Activated naive CD8-positive, alpha-beta T cell treated with anti-CD3 and anti-CD28 coated beads, Interleukin-2, amount 10 ng/mL, durations not matched to agents 7 days and 5 days (primary cell): ENCODE measurements at places on chromosomes 5 and 9. TPM values are rescaled to one million over a fixed set of nuclear protein-coding genes. Genes with fewer than 3 reads are reported as not detected.

- H3K36me3 ChIP-seq: peaks cover 17% of the 10 kb centered on the region
- no peak overlapping the region for H3K27ac ChIP-seq
These were observed 185.5 kb downstream of the ARHGAP26 start for GRCh38 chr5:142955628-142956027.

- no peak overlapping the region for H3K27ac ChIP-seq
- H3K4me3 ChIP-seq: no peak overlapping the region
- peaks cover 10% of the 10 kb centered on the region for H3K27me3 ChIP-seq
These were observed 1.2 kb upstream of the GABRA1 start for GRCh38 chr5:161846746-161847145.

- no peaks in the 10 kb centered on the region for H3K36me3 ChIP-seq
- no peaks in the 10 kb centered on the region for H3K27me3 ChIP-seq
- H3K4me1 ChIP-seq: no peaks in the 10 kb centered on the region
These were observed 532.2 kb upstream of the SGCD start for GRCh38 chr5:155794795-155795194.

GRCh38 chr9:135066291-135066690, 21.2 kb upstream of the OLFM1 start:
- peaks cover 3% of the 10 kb centered on the region for H3K27me3 ChIP-seq
- H3K36me3 ChIP-seq: no peaks in the 10 kb centered on the region
- no peaks in the 10 kb centered on the region for H3K4me1 ChIP-seq
- no peak overlapping the region for H3K4me3 ChIP-seq
- no peak overlapping the region for H3K27ac ChIP-seq
- no peak for DNase-seq

GRCh38 chr5:136205061-136205702, 12.2 kb upstream of the SMIM32 start:
- H3K4me3 ChIP-seq: no peak overlapping the region
- H3K36me3 ChIP-seq: no peaks in the 10 kb centered on the region
- no peaks in the 10 kb centered on the region for H3K4me1 ChIP-seq
- DNase-seq: no peak

DNA sequence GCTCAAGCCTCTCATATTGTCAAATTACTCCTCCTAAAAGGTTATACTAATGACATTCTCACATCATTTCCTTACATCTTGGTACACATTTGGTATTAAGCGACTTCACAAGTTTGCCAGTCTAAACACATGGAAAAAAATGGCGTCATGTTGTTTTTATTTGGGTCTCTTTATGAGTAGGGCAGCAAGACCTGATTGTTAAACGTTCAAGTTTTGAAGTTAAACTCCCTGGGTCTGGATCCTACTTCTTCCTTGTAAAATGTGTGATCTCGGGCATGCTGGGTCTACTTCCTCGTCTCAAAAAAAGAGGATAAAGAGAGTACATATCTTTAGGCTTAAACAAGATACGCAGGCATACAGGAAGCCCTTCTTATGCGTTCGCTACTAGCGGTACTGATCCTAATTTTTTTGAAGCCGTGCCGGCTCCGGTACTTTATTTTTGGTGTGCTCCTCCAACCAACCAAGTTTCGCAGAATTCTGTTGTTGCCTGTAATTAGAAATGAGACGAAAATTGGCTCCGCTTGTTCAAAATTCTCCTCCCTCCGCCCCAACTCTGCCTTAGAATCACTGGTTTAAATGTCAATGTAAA, 596 bp upstream of the CDC37L1 start:
- peaks cover 9% of the 10 kb centered on the region for H3K36me3 ChIP-seq
- peaks cover 5% of the 10 kb centered on the region for H3K4me1 ChIP-seq
- no peak for DNase-seq
- no peak overlapping the region for H3K4me3 ChIP-seq
- H3K27me3 ChIP-seq: no peaks in the 10 kb centered on the region

DNA sequence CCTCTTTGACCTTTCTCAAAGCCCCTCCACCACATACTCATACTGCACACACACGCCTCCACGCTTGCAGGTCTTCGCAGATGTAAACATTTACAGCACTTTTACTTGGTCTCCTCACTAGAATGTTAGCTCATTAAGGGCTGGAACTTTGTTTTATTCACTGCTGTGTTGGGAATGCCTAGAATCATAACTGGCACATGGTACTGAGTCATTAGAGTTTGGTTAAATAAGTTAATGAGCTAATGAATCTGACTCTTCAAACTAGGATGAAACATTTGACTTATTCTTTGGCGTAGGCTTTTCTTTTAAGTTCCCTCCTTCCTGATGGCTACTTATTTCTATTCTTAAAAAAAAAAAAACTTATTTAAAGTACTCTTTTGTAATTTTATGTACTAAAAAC, 28.9 kb downstream of the MAN2A1 start:
- no peak for DNase-seq
- H3K4me1 ChIP-seq: peaks cover 1% of the 10 kb centered on the region
- H3K4me3 ChIP-seq: no peak overlapping the region
- H3K27me3 ChIP-seq: no peaks in the 10 kb centered on the region
- H3K27ac ChIP-seq: no peak overlapping the region
- H3K36me3 ChIP-seq: peaks cover 40% of the 10 kb centered on the region

Gene GLRA1
- total RNA-seq: not detected

Gene MSANTD3
- 19.1 TPM for total RNA-seq

Gene SAXO1
- total RNA-seq: 0.42 TPM

Gene SLCO4C1
- 0.40 TPM for total RNA-seq

Gene MLANA
- not detected for total RNA-seq
